ENCODE measurements at places on chromosomes 11 and 22.
A peak's percentile ranks its signal among the peaks of the same experiment; 100 is the strongest.

- no peak for DNase-seq
Observed at GRCh38 chr11:35292279-35292678, 127.1 kb downstream of the SLC1A2 start.

- no peak for DNase-seq
Observed at GRCh38 chr11:15816260-15816871, 540.0 kb downstream of the SOX6 start.

DNA sequence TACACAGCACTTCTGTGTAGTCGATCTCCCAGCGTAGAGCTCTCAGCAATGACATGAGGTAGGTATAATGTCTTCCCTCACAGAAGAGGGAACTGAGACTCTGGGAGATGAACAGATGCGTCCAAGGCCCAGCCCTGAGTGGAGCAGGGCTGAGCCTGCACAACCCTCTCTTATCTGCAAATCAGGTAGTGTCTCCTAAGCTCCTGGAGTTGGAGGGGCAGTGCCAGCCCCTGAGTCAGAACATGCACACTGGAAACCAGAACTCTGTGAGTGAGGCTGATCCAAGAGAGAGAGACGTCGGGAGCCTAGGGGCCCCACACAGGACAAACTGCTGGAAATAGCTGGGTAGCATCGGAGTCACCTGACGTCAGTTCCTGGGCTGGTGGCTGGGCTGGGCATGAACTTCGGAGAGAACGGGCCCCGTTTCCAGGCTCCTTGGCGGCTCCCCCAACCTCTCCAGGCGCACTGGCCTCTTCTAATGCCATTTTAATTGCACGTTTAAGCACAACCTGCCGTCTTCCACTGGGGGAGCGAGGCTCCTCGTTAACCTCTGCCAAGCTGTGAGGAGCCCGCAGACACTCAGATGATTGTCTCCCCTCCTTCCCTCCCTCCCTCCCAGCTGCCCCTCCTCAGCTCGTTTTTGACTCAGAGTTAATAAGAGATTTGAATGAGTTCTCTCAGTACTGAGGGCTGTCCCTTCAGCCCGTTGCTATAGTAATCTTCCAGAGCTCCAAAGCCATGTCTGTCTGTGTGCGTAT is 191.2 kb upstream of the TBCEL start:
- DNase-seq, result no peak

- peak; percentile 97 for DNase-seq
Observed at GRCh38 chr11:122895563-122895962, 13.0 kb downstream of the JHY start.

All from NCI-H2081 treated with DMSO at 0.1 percent for 48 hours (cell line).